Activated CD4-positive, alpha-beta T cell treated with anti-CD3 and anti-CD28 coated beads, Interleukin-2, amount 50 U/mL, for 48 hours (primary cell): ENCODE measurements at places on chromosomes 11 and 22.

DNA sequence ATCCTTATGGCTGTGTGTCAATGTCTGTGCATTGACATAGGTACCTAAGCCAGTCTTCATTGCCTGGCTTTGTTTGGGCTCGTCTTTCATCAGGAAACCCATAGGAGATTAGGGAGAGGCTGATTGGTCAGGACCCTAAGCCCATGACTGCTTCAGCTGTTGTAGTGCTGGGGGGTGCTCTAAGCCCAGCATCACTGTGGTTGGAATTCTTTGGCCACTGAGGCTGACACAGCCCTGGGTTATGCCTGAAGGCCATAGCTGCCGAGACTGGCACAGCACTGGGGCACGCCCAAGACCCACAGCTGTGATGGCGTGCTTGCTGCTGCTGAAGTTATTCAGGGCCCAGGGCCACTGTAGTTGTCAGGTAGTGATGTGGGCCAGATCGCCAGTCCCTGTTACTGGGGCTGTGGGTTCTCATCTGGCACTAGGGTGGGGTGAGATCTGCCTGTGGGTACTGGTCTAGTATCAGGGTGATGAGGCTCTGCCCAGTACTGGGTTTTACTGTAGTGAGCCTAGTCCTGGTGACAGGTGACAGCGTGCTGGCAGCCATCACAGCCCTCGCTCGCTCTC lies 4.9 kb downstream of the USP18 start:
- DNase-seq, result no peak

DNA sequence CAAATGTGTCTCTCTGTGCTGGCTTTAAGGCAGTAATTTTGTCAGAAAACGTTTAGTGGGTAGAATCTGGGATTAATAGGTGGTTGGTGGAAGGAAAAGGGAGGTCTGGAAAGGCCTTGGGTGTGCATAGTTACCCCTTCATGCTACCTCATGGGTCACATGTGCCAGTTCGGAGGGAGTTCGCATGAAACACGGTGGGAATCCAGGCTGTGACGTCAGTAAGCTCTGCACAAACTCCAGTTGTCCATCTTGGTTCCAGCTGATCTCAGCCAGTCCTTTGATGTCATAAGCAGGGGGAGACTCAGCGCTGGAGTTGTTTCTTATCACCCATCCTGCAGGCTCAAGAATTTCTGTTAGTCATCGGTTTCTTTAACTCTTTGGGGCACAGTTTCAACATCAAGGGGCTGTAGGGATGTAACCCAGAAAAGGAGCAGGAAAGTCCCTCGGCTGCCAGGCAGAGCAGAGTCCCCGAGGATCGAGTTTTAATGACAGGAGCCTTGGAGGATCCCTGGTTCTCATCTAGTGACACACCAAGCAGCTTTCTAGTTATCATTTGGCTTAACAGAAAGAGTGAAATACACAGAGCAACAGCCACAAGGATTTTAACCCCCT lies 28.9 kb downstream of the MOV10L1 start:
- DNase-seq, result no peak

DNA sequence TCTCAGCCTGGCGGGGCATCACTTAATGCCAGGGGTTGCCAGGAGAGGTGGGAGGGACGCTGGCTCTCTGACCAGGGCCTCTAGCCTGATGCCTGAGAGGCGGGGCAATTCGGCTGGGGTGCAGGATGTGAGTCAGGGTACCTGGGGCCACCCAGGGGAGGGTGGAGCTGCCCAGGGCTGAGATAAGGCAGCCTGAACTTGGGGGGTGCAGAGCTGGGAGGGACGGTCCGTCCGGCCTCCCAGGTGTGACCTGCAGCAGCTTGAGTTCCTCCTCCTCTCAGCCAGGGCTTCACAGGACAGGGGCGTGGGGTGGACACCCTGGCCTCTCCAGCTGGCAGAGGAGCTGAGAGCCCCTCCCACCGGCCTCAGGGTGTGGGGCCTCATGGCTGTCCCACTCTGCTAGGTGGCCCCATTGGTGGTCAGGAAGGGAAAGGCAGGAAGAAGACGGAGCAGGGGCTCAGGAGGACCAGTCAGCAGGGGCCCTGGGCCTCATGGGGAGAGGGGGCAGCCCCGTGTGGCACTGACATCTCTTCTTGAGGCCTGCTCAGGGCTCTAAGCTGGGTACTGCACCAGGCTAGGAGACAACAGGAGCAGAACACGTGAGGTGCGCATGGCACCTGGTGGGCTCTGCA lies 942 bp upstream of the RPS6KA4 start:
- peak; percentile 76 for DNase-seq

DNA sequence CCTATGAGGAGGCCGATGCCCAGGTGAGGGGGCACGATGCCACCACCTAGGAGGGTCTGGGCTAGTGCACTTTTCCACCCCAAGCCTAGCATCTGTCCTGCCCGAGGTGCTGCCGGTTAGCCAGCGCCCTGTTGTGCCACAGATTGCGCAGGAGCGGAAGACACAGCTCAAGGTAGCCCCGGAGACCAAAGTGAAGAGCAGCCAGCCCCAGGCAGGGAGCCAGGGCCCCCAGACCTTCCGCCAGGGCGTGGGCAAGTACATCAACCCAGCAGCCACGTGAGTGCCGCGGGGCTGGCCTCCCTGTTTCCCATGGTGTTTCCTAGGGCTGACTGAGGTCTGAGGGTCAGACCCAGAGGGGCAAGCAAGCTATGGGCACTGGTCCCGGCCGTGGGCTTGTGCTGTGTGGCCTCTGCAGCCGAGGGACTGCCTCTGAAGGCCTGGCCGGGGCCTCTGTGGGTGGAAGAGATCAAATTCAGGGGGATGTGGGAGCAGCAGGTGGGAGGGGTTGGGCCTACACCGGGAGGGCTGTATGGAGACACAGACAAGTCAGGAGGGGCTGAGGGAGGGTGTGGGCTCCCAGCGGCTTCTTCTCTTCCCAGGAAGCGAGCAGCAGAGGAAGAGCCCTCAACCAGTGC lies 29.1 kb downstream of the PPIL2 start:
- no peak for DNase-seq

DNA sequence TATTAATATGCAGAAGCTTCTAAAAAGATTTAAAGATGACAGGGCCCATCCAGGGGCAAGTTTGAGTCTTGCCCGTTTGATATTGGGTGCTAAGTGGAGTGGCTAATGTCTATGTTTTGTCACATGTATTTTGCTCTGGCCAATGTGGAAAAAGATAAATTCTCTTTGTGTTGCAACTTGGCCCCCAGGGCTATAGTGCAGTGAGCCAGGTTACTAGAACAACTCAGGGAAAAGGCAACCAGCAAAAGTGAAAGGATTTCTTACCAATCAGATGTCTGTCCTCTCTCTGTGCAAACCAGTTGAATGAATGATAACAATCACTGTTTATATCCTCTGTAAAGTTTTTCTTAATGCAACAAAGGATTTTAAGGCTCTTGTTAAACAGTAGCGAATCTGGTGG lies 4.6 kb upstream of the CLNS1A start:
- DNase-seq, result no peak

DNA sequence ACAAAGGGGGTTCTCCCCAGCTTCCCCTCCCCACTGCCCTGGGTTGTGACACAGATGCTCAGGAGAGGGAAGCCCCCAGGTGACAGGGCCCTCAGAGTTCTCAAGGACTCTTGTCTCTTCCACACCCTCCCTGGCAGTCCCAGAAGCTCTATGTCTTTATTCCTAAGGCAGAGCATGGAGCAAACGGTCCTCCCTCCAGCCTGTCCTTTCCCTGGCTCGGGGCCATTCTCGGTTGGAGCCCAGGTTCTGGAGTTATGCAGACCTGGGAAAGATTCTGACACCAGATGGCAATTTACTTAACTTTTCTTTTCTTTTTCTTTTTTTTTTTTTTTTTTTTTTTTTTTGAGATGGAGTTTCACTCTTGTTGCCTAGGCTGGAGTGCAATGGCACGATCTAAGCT lies 186.6 kb downstream of the CEP164 start:
- no peak for DNase-seq

DNA sequence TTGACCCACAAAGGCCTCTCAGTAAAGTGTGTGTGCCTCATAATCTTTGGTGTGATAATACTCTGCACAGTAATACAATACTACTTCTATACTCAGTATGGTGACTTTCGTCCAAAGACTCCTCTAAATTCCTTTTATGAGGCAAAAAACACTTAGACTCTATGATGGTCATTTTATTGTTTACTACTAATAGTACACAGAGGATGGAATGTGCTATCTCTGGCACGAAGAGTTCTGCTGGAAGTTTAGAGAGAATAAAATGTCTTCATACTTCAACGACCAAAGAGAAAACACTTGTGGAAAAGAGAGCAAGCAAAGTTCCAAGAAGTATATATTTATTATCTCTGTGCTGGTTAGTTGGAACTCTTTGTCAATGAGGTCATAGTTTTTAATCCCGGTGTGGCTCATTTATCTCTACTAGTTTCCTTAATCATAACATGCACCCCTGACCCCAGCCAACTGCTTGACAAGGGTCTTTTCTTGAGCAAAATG lies 7.5 kb upstream of the CSTF3 start:
- no peak for DNase-seq

- DNase-seq, result peak; percentile 46
These were observed 709 bp downstream of the FTH1 start for GRCh38 chr11:61966734-61967115.

DNA sequence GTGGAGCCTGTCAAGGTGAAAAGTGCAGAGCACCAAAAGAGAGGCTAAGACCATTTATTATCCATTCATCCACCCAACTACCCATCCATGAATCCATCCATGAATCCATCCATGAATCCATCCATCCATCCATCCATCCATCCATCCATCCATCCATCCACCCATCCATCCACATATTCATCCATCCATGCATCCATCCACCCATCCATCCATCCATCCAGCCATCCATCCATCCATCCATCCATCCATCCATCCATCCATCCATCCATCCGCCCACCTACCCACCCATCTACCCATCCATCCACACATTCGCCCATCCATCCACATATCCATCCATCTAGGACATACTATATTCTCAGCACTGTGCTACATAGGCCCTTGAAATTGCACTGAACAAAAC lies 68.0 kb downstream of the SYN3 start:
- DNase-seq, result no peak

GRCh38 chr11:121929581-121929980 lies 186.4 kb downstream of the BLID start:
- no peak for DNase-seq

DNA sequence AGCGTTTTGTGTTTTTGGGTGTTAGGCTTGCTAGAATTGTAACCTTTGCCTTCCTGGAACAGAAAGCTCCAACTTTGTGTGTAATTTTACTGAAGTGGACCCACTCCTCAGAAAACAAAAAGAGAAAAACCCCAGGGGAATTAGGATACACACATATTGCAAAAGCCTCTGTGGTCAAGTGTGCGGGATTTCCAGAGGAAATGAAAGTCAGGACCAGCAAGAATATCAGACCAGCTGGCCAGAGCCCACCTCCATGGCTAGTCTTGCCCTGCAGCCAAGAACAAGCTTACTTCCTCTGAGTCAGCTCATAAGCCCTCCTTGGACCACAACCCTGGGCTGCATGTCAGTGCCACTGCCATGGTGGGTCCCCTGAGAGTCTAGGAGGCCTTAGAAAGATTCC lies 37.0 kb upstream of the FTH1 start:
- DNase-seq, result no peak

- DNase-seq, result no peak
These were observed 2.4 kb upstream of the MUC2 start for GRCh38 chr11:1072116-1072820.

- no peak for DNase-seq
These were observed 315.0 kb downstream of the JRKL start for GRCh38 chr11:96704847-96705246.

DNA sequence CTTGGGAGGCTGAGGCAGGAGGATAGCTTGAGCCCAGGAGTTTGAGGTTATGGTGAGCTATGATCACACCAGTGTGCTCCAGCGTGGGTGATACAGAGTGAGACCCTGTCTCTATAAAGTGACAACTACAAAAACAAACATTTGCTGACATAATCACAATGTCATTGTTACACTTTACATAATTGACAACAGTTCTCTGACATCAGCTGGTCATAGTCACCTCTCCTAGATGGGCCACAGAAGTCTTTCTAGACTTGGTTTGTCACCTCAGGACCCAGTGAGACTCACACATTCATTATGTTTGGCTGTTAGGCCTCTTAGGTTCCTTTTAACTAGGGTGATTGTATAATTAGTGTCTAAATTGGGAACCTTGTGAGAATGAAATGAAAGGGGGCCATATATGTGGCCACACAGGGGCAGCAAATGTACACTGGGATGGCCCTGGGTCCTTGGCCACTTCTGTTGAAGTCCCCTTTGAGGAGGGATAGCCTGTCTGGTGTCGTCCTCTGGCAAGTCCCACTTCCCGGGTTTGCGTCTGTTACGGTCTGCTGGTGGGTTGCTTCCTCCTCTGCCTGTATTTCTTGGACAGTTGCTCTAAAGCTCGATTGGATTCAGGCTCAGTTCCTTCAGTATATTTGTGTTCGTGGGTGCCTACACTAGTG lies 5.8 kb upstream of the PPIL2 start:
- DNase-seq, result no peak

DNA sequence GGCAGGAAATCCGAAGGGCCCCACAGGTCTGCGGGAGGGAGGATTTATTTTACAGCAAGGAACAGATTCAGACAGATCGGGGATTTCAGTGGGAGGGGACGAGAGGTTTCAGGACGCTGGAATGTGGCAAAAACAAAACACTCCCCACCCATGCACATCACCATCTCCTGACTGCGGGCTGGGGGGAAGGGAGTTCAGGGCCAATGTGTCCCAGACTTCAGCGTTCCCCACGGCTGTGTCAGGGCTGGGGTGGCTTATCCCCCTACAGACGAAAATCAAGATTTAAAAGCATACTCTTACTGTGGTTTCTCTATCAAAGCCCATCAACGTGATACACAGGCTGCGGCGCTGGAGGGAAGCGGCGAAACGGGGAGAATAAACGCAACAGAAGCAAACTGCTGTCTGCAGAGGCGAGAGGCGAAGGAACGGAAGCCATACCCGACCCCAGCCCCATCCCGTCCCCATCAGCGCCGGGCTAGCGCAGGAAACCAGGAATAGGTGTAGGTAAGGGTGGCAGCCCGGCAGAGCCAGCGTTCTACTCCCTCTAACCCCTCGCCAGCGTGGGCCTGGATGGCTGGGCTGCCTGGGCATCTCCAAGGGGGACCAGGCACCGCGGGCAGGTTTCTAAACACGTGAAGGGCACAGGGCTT lies 2.7 kb downstream of the TENM4 start:
- no peak for DNase-seq

GRCh38 chr11:75813124-75813523 lies 1.9 kb upstream of the UVRAG start:
- no peak for DNase-seq

DNA sequence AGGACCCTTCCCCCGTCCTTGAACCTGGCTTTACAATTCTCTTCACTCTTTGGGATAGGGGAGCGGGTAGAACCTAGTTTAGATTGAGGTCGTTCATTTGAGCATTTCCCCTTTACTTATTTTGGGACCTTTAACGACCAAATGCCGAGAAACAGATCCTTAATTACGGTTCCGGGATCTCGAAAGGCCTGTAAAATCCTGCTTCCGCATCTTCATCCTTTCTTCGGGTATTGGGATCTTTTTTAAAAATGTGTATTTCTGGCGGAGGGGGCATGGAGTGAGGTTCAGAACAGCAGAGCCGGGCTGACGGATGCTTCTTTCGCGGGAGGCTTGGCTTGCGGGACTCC lies 395 bp upstream of the HIPK3 start:
- DNase-seq, result no peak

- DNase-seq, result no peak
These were observed 58.8 kb downstream of the ISX start for GRCh38 chr22:35124691-35125219.

- DNase-seq, result peak; percentile 42
These were observed 75.8 kb downstream of the CD44 start for GRCh38 chr11:35214792-35215193.
